ENCODE measurements at places on chromosomes 4 and X.
A peak's percentile ranks its signal among the peaks of the same experiment; 100 is the strongest.

GRCh38 chr4:12787261-12787660 lies 696.9 kb downstream of the RAB28 start:
- DNase-seq, result no peak

- DNase-seq, result no peak
These were observed 130.9 kb downstream of the TTC29 start for GRCh38 chr4:146814750-146815149.

GRCh38 chrX:45515262-45516215 lies 314.9 kb upstream of the DIPK2B start:
- peak; percentile 62 for DNase-seq

DNA sequence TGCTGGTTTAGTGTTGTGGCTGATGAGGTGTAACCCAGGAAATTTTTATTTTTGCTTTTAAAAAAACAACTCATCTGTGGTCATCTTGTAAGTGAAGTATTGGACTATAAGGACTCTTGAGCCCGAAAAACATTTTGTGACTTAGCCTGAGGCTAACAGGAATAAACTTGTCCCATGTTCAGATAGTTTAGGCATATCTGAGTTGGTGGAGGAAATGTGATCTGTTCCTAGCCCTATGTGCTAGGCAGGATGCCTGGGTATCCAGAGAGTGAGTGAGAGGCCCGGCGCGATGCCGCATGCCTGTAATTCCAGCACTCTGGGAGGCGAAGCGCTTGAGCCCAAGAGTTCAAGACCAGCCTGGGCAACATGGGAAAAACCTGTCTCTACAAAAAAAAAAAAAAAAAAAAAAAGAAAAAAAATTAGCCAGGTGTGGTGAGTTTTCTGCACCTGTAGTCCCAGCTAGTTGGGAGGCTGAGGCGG lies 3.7 kb downstream of the SMS start:
- DNase-seq, result no peak

GRCh38 chr4:142380052-142380602 lies 466.0 kb downstream of the INPP4B start:
- no peak for DNase-seq

DNA sequence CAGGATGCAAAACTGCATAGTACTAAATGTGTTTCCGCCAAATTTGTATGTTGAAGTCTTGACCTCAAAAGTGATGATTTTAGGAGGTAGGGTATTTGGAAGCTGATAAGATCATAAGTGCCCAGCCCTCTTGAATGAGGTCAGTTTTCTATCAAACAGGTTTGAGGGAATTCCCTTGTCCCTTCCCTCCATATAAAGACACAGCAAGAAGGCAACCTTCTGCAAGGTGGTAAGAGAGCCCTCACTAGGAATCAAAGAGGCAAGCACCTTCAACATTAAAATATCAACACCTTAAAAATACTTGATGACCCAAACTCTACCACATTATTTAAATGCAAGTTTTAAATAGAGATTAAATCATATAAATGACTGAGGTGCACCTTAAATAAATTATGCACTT lies 288.6 kb downstream of the EPHA5 start:
- DNase-seq, result no peak

- no peak for DNase-seq
These were observed 4.5 kb downstream of the ANXA5 start for GRCh38 chr4:121692261-121692660.

GRCh38 chr4:73721435-73721834 lies 18.9 kb upstream of the CXCL8 start:
- no peak for DNase-seq

DNA sequence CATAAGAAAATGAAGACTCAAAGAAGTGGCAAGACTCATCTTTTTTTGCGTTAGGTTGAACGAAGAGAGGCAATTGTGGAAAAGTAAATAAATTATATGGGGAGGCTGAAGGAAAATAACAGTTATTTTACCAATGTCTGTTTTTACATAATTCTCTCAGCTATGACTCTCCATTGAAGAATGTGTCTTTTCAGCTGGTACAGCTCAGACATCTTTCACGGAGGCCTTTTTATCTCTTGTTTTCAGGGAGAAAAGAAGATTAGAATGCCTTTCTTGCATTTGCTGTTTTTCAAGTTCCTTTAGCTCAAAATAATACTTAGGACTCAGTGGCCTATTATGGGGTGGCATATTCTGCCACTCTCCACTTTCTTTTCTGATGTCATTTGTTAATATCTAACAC lies 153.0 kb downstream of the ADAM29 start:
- DNase-seq, result no peak

GRCh38 chrX:148771440-148771839 lies 271.0 kb downstream of the AFF2 start:
- DNase-seq, result no peak

- DNase-seq, result no peak
These were observed 14.2 kb downstream of the DCTD start for GRCh38 chr4:182903013-182903412.

- DNase-seq, result no peak
These were observed 58.5 kb upstream of the NUDT6 start for GRCh38 chr4:122980860-122981259.

DNA sequence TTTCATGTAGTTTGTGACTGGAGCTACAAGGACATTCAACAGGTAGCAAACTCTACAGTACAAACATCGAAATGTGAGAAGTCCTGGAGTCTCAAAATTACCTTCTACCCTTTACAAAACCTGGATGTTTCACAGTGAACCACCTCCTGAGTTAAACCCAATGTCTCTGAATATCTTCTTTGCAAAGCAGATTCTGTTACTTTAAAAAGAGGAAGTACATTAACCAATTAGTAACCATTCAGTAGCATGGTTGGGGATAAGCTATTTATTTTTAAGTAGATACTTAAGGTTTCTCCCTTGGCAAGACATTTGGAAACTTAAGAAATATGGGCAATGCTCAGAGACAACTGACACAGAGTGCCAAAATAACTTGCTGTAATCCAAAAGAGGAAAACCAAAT lies 371.9 kb upstream of the NWD2 start:
- no peak for DNase-seq

DNA sequence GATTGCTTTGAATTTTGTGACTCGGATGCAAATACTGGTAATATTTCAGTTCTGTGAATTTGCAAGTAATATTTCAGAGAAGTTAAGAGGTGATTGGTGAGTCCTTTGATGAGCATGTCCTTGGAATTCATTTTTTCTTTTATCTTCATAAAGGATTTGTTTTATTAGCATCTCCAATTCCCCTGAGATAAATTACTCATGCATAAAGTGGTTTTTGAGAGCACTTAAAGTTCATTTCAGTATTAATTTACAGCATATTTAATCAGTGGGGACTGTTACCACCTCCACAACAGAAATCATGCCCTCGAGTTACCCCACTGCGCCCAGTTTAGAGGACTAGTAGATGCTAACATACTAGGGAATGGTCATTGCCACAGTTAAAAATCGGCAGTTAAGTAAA lies 65.0 kb downstream of the ZFX start:
- DNase-seq, result no peak

DNA sequence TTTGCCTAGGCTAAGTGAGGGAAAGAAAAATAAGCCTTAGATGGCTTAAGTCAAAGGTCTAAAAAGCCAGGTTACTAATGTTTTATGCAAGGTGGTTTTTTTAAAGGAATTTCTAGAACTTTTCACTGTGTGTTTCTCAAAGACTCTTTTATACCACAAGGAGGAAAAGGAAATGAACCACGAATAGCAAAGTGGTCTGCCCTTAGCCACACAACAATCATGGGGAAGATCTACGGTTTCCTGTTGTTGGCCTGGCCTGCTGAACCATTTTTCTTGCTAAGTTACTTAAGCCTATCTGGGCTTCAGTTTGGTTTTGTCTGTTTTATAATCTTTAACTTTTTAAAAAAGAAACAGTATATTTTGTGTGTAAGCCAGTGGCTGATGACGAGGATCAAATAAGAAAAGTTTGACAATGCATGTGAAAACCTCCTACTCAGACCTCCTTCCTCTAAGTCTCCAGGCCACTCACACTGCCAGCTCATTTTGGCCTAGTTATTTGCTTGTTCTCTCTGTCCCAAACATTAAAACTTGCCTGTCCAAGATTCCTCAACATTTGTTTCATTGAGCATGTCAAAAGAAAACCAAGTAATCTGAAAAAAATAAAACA lies 56.7 kb upstream of the COL25A1 start:
- DNase-seq, result peak; percentile 55

GRCh38 chr4:123613586-123614344 lies 217.2 kb downstream of the SPRY1 start:
- no peak for DNase-seq

DNA sequence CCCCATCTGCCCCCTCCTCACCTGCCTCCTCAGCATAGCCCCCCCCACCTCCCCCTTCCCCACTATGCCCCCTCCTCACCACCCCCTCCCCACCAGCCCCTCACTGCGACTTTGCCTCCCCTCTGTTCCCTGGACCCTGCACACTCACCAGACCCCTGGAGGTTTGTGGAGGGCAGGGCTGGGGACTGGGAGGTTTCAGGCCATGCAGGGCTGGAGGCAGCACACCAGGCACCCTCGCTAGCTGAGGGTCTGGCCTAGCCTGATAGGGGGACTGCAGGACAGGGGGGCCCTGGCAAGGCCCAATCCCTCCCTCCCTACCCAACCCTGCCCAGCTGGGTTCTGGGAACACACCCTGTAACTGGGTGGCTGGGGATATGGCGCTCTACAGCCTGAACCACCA lies 28.0 kb downstream of the TACC3 start:
- no peak for DNase-seq

DNA sequence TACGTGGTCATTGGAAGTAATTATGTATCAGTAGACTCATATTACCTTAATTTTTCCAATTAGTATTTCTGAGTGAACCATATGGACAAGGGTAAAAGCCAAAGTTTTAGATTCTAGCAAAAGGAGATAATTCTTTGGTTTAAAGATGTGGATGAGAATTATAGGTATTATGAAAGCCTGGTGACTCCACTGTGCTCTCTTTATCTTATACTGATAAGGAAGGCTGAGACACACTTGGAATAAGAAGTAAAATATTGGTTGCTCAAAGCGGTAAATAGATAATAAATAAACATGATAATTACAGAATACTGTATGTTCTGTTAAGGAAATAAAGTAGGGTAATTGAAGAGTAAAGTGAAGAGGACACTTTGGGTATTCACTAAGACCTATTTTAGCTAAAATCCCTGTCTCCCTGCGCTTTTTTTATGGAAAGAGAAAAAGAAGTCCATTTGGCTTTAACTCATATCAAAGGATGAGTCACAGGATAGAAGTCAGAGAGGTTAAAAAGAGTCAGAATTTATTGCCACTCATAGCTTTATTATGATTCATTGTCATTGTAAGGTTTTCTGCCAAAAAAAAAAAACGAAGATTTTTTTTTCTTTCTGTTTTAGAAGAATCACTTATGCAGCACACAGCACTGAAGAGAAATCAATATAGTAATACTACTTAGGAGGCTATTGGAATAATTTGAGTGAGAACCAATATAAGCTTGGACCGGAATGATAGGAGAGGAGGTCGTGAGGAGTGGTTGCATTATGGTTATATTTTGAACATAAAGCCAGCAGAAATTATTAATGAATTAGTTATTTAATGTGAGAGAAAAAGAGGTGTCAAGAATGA lies 2463.1 kb downstream of the ARAP2 start:
- no peak for DNase-seq

GRCh38 chrX:11137543-11138139 lies 26.5 kb downstream of the HCCS start:
- DNase-seq, result peak; percentile 24

DNA sequence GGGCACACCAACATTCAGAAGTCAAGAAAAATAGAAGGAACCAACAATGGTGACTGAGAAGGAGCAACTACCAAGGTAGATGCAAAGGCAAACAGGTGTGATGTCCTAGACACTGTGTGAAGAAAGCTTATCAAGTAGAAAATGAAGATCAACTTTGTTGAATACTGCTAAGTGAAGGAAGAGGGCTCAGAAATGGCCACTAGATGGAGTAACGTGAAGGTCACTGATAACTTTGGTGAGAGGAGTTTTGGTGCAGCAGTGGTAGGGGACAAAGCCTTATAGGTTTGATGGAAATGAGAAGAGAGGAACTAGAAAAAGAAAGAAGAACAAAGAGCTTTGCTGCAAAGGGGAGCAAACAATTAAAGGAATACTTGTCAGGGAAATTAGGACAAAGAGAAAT lies 23.5 kb downstream of the OTC start:
- peak; percentile 11 for DNase-seq

- no peak for DNase-seq
These were observed 90.8 kb upstream of the TSPAN5 start for GRCh38 chr4:98749206-98749605.

DNA sequence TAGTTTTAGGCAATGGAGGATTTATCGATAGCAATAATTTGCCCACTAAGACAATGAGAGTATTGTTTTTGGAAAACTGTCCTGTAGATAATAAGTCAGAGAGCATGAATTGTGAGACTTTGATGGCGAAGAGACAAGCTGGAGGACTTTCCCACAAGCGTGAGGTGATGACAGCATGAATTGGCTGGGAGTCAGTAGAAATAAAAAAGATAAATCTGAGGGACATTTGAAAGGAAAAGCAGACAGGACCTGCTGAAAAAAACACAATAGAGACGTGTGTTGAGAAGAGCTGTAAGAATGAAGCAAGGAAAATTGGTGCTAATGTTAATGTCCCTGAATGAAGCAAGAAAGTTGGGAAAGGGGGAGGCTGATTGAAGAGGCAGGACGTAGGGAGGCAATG lies 233.5 kb downstream of the DCTD start:
- DNase-seq, result no peak

GRCh38 chr4:167944721-167945120 lies 147.6 kb upstream of the ANXA10 start:
- DNase-seq, result no peak

DNA sequence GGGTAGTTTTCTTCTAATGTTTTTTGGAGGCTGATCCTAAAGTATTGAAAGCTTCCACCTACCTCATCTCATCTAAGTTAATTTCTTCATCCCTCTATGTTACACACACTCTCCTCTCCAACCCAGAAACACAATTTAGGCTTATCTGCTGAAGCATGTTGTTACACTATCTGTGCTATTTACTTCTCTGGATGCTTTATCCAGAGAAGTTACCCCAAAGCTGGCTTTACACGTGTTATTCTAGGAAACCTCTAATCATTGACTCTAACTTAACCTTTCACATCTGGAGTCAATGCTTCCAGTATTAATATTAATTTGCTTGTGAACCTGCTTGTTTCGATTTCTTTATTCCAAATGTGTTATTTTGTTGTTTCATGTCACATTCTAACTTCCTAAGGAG lies 87.3 kb upstream of the NMU start:
- DNase-seq, result no peak

DNA sequence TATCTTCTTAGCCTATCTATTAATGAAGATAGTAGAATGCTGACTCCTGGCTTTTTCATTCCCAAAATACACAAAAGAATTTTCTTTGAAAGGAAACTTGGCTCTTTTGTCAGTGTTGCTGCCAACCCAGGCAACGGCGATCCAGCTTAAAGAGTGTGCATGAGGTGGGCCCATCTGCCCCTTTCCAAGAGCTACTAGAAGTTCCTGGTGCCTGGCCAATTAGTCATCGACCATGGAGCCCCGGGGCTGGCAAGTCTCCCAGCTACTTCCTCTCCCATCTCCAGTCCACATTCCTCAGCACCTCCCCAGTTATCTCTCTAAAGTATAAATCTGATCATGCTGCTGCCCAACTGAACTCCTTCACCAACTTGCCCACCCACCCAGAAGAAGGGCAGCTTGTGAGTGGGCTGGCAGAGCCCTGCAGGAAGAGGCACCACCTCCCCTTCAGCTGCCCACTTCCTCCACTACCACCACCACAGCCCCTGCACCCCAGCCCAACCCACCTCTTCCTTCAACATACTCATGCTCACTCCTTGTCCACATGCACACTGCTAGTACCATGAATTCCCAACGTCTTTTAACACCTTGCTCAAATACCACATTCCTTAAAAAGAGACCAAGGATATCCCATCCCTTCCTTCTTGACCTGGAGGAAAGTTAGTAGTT lies 158.2 kb upstream of the MAP3K15 start:
- DNase-seq, result no peak

- DNase-seq, result no peak
These were observed 90.5 kb downstream of the MSN start for GRCh38 chrX:65757943-65758342.
